ENCODE measurements at places on chromosomes 16 and 17.
A peak's percentile ranks its signal among the peaks of the same experiment; 100 is the strongest.

DNA sequence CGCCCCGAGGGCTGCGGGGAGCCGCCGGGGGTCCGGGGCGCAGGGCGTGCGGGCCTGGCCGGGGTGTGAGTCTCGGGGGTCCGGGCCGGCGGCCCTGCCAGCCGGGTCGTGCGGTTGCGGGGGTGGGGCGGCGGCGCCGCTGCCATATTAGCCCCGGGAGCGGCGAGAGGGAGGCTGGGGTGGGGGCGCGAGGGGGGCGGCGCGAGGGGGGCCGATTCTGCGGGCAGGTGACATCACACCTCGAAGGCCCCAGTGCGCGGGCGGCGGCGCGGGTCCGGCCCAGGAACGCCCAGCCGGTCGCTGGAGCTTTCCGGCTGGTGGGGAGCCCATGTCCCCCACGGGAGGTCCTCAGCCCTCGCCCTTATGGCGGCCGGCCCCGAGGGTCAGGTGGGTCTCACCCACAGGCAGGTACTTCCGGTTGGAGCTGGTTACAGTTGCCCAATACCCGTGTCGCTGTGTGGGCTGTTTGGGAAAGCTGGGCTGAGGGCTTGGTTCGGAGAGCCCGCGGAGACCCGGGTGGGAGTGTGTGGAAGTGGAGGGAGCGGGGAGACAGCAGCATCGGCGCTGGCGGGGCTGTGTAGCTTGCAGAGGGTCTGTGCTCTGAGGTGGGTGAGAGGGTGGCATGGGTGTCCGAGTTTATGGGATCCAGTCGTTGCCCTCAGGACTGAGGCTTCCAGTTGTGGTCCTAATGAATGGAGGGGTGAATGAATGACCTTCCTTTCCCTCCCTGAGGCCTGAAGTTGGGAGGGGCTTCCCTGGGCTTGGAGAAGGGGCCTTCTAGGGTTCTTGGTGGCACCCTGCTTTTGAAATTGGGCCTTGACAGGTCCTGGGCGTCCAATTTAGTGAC, 804 bp downstream of the ATP6V0C start:
- DNase-seq = no peak

- no peak for DNase-seq
Observed at GRCh38 chr16:22871861-22872260, 57.9 kb downstream of the HS3ST2 start.

DNA sequence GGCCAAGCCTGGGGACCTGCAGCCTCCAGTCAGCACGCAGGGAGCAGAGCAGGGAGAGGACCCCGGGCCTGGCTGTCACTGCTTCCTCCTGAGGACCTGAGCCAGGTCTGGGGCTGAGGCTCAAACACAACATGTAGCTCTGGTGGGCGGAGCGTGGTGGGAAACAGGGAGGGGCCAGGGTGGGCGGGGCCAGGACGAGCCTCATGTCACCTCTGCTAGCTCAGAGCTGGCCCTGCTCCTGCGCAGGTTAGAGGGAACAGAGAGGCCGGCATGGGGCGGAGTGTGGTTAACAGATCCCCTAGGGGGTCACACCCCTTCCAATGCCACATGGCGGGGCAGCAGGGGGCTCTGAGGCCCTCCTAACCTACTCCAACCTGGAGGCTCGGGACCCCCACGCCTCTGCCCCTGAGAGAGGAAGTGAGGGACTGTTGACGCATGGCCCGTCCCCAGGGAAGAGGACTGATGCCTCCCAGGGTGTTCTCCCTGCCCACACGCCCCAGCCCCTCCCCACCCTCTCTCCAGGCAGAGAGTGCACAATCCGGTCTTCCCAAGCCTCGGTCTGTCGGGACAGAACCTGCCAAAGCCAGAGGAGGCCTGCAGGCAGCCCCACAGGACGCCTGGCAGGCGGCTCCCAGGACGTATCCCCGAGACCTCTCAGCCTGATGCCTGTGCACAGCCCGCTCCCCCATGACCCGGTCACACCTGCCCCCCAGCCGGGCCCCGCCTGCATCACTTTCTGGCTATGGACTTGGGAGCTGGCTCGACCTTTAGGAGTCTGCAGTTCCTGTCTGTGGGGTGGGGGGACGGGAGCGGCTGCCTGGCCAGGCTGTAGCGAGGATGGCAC, 15.2 kb downstream of the PIEZO1 start:
- DNase-seq = peak; percentile 47

DNA sequence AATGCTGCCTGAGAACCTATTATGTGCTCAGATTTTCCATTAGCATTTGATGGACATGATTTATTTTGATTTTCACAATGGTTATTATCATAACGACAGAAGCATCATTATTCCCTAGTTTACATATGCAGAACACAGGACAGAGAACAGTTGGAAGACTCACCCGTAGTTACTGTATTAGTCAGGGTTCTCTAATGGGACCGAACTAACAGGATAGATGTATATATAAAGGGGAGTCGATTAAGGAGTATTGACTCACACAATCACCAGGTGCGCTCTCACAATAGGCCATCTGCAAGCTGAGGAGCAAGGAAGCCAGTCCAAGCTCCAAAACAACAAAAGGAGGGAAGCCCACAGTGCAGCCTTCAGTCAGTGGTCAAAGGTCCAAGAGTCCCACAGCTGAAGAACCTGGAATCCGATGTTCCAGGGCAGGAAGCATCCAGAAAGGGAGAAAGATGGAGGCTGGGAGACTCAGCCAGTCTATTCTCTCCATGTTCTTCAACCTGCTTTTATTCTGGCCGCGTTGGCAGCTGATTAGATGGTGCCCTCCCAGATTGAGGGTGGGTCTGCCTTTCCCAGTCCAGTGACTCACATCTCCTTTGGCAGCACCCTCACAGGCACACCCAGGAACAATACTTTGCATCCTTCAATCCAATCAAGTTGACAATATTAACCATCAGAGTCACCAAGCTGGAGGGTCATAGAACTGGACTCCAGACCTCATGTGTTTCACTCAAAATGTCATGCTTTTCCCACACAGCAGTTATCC, 92.7 kb upstream of the XYLT1 start:
- no peak for DNase-seq

GRCh38 chr16:82655072-82655714, 28.4 kb downstream of the CDH13 start:
- DNase-seq = no peak

- no peak for DNase-seq
Observed at GRCh38 chr16:80610481-80611156, 69.8 kb downstream of the DYNLRB2 start.

DNA sequence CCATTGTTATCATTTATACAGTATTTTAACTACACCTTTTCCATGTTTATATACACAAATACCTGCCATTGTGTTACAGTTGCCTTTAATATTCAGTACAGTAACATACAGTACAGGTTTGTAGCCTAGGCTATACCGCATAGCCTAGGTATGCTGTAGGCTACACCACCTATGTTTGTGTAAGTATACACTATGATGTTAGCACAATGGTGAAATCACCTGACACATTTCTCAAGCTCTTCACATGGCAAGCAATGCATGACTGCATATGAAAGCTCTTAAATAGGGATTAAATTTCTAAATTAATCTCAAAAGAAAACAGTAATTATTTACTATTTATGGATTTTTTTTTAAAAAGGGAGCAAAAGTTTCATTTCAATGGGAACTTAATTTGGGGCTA, 12.0 kb downstream of the LRRC37B start:
- peak; percentile 57 for DNase-seq

- DNase-seq = no peak
Observed at GRCh38 chr17:74371653-74372147, 4.4 kb downstream of the GPR142 start.

GRCh38 chr17:40346765-40347158, 17.8 kb downstream of the GJD3 start:
- no peak for DNase-seq

GRCh38 chr16:76335180-76335974, 58.2 kb downstream of the CNTNAP4 start:
- DNase-seq = no peak

DNA sequence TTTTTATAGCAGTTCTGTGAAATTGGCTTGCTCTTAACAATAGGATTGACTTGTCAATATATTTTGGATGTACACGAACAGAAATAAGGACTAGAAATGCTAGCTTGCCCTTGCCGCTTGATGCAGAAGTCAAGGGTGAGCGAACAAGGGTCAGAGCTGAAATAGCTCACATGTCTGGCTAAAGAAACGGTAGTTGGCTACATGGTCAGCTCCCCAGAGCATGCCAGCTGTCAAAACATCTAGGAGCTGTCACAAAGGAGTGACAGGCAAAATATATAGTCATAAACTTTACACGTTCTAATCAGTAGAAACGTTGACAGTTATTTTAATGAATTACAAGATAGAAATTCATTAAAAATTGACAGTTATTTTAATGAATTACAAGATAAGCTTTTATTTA, 2.9 kb upstream of the MEIOB start:
- no peak for DNase-seq

- no peak for DNase-seq
Observed at GRCh38 chr16:50473356-50473945, 74.7 kb upstream of the NKD1 start.

DNA sequence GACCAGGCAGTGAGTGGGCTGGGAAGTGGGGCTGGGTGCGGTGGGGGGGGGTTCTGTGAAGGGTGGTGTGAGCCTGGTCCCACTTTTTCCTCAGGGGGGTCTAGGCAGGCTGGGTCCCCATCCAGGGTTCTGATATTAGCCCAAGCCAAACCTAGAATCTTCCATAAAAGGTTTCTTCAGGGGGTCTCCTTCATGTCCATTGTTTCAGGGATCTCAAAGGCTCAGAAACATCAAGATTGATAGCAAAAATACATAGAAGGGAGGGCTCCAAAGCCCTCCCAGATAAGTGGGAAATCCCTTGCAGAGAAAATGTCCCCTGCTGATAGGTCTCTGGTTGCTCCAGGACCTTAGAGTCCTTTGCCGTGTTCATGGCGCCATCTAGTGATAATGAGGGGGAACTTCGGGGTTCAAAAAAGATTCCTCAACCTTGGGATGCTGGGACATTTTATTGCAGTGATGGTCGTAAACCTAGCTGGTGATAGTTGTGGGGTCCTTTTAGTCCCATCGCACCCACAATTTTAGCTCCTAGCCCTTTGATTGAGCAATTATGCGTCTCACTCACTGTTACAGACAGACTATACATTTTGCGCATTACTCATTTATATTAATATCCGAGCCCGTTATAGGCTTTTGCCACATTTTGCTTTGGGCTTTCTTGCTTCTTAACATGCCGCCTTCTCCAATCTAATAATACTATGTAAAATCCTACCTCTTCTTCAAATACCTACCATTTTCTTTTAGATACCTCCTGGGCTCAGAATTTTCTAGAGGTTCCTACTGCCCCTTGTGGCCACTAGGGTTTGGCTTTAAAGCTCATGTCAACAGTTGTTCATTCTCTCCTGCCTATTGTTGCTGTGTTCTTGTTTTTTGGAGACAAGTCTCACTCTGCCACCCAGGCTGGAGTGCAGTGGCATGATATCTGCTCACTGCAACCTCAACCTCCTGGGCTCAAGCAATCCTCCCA, 35.1 kb downstream of the IGF2BP1 start:
- peak; percentile 12 for DNase-seq

DNA sequence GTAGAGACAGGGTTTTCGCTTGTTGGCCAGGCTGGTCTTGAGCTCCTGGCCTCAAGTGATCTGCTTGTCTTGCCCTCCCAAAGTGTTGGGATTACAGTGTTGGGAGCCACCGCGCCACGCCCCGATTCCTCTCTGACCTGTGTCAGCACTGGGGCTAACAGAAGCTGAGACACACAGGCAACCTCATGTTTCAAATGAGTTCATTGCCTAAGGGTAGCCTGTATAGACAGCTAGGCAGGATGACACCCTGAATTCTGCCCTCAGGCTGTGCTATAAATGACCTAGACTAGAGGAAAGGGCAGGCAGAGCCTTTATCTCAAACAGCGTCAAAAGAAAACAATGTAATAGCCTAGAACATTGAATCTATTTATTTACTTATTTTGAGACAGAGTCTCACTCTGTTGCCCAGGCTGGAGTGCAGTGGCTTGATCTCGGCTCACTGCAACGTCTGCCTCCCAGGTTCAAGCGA, 2.3 kb upstream of the CDK3 start:
- DNase-seq = no peak

GRCh38 chr17:48910370-48910769, 2.2 kb downstream of the UBE2Z start:
- DNase-seq = peak; percentile 6

DNA sequence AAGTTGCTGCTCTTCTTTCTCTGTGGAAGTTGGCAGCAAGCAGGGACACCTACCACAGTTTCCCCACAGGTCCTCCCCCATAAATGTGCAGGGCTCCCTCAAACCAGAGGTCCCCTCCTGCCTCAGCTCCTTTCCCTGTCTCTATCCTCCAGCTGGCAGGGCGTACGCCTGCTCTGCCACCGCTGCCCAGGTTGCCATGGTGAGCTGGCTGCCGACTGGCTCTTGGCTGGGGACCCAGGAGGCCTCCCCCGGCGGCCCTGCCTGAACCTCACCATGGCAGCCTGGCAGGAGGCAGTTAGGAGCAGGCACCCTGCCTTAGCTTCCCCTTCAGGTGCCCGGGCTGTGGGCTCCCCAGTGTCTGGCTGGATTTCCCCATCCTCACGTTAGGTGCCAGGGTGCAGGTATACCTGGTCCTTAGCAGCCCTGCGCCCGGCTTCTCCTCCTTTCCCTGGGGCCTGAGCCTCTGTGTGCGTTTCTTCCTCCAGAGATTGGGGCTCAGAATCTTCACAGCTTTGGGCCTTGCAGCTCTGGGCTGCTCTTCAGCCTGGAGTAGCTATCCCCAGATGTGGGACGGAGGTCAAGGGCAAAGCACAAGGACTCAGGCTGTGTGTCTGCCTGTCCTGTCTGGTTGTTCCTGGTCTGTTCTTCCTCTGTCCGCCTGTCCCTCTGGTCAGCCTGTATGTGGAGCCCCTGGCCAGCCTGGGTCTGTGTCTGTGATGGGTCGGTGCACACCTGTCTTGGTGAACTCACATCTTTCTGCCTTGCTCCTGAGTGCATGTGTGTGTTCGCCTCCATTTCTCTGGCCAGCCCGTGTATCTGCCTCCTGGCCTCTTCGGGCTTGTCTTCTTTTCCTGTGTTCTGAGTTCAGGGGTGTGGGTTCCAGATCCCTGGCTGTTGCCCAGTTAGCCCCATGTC, 15.7 kb downstream of the GJD3 start:
- peak; percentile 61 for DNase-seq

DNA sequence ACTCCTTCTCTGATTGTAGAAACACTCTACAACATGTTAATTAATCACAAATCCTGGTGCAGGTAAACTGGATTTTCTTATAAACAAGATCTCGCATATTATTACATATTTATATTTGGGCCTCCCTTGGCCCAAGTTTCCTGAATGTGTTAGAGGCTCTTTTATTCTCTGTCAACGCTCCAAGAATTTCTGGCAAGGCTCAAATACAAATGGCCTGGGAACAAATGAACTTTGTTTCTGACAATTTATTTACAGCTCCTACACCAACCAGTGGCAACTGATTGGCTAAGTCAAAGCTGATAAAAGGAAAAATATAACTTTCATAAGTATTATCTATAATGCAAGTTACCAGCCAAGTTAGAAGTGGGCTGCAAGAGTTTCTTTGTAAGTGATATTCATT, 64.9 kb upstream of the CORO6 start:
- DNase-seq = no peak
